ENCODE measurements at places on chromosomes 11 and 22.

GRCh38 chr11:8652140-8652539, 30.3 kb downstream of the TRIM66 start:
- no peak for DNase-seq

GRCh38 chr11:81007046-81007445, 1566.2 kb upstream of the TENM4 start:
- DNase-seq: no peak

GRCh38 chr22:49692499-49693225, 135.0 kb downstream of the BRD1 start:
- DNase-seq: no peak

DNA sequence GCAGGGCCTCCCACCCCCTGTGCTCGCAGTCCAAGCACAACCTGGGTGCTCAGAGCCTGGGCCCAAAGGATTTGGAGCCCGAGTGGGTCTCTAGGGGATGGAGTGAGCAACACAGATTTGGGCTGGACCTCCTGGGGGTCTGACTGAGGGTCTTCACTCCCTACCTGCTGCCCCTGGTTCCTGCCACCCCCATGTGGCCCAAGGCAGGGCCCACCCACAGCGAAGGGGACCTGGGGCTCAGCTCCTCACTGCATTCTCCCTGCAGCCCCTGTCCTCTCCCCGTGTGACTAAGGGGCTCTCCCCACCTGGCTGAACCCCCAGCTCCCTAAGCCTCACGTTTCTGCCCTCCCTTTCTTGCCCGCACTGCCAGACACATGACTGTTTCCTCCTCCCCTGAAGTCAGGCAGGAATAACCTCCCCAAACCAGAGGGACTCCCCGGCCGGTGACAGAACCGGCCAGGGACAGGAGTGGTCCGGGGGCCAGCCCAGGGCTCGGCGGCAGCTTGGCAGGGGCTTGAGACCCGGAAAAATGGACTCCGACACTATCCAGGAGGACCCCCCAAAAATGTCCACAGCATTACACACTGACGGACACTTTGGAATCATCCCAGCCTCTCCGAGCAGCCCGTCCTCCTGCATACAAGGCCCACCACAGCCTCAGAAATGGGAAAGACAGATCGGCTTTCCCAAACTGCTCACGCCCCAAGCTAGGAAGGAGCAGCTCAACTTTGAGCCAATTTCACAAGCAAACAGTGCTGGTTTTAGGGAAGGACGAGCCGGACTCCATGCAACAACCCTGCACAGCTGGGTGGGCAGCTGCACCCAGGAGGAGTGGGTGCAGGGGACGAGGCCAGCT, 57.8 kb downstream of the BRD1 start:
- no peak for DNase-seq

DNA sequence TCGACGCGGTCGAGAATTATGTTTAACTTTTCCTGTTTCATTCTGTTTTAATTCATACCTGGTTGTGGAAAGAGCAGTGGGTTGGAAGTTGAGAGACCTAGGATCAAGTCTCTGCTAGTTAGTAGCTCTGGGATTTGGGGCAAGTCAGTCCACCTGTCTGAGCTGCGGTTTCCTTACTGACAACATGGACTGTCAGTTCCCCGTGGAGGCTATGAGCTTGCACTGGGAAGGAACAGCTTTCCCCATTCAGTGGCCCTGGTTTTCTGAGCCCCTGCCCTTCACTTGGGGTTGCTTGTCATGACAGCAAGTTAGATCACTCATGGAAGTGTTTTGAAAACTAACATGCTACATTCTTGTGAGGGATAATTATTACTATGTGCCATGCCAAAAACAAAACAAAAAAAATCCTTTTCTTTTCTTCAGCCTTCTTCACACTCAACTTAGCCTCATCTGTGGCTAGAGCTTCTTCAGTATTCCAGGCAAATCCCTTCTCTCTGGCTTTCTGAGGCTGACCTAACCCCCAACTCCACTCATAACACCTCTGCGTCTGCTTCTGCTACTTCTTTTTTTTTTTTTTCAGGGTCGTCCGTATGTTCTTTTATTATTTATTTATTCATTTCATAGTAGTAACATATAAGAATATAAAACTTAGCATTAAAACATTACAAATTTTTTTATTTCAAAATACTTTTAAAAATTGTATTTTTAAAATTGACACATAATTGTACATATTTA, 43.0 kb upstream of the ZBED5 start:
- no peak for DNase-seq

DNA sequence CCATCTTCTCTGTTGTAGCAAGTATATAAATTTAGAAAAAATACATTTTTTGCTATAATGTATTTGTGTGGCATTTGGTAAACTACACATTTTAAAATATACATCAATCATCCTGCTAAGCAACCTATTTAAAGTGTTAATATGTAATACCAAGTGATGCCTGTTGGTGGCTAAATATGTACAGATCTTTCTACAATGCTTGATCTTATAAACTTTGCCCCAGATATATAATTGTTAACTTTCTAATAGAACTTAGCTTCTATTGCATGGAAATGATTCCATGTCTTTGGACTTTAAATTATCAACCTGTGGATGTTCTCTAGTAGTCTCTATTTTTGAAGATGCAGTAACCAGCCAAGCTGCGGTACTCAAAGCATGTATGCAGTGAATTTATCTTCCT, 1260.4 kb upstream of the RAG2 start:
- no peak for DNase-seq

- DNase-seq: no peak
Observed at GRCh38 chr11:20008190-20008870, 151.9 kb downstream of the DBX1 start.

DNA sequence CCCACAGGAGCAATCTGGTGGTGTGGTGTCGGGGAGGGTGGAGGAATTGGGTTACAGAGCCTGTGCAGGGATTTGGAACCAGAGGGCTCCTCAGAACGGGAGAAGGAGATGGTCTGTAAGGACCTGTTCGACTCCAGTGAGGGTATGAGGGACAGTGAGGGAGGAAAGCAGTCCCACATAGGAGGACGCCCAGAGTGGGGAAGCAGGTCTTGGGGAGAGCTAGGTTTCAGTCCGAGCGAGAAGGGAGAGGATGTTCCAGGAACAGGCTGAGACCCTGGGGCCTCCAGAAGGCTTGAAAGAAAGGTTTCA, 32.0 kb upstream of the GNAZ start:
- no peak for DNase-seq

DNA sequence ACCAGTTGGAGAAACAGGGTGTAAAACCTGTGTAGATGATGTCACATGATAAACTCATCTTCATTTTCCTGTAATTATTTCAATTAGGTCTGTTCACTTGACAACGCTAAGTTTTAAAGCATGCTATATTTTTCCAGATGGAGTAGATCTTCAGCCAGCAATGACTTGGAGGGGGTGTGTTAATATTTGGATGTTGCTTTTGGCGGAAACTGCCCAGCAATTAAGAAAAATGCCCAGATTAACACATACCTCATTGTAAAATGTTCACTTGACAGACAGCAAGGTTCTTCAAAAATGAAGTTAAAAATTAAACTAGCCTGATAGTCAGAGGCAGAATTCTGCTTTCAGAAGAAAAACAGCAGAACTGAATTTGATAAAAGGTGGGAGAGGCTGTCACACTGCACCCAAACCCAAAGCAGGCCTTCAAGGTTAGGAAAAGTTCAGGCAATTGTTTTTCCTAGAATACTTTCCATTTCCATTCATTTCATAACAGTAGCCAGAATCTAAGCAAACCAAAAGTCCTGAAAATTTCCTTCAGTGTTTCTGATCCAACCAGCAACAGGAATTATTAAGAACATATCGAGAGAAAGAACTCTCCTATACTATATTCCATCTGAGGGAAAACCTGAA, 33.0 kb downstream of the VSIG10L2 start:
- DNase-seq: no peak

DNA sequence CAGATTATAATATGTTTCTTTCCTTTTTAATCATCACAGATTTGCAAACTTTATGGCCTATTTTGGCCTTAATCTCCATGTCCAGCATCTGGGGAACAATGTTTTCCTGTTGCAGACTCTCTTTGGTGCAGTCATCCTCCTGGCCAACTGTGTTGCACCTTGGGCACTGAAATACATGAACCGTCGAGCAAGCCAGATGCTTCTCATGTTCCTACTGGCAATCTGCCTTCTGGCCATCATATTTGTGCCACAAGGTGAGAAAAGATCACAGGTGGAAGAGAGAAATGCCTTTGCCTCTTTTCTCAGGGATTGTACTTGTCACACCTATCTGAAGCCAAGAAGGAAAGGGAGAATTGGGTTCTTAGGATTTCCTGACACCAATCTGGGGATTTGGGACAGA, 36.9 kb downstream of the SLC22A9 start:
- no peak for DNase-seq

GRCh38 chr11:65384301-65384889, 1.9 kb upstream of the SLC25A45 start:
- DNase-seq: peak; percentile 12

GRCh38 chr11:28730889-28731288, 622.7 kb downstream of the METTL15 start:
- DNase-seq: no peak

GRCh38 chr11:7892840-7893254, 38.2 kb downstream of the OR10A6 start:
- DNase-seq: no peak

GRCh38 chr11:128618603-128619002, 31.2 kb upstream of the ETS1 start:
- DNase-seq: no peak

DNA sequence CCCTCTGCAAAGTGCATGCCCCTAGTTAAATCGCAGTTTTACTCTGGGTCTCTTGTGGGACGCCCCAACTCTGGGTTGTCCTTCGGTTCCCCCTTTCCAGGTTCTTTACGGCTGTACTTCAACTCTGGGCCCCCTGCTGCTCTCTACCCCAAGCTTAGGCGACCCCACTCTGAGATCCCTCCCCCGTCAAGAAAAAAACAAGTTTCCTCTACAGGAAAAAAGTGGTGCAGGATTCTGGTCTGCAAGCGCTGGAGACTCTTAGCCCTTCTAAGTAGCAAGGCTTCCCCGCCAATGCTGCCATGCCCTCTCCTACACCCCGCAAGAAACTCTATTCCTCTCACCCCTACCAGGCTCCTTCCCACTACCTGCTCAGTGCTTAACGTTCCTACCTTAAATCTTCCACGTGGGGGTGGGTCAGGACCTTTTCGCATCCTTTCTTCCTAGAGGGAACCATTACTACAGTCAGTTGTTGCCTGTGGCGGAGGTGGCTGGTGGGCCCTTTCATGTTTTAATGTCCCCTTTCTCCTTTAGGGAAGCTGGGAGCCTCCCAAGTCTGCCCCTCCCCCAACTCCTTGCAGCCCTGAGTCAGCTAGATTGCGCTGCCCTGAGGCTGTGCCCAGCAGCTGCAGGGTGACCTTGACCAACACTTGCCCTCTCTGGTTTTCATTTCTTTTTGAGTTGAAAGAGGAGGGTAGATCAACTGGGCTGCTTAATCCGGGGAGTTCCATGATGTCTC, 1.4 kb downstream of the NEFH start:
- no peak for DNase-seq

DNA sequence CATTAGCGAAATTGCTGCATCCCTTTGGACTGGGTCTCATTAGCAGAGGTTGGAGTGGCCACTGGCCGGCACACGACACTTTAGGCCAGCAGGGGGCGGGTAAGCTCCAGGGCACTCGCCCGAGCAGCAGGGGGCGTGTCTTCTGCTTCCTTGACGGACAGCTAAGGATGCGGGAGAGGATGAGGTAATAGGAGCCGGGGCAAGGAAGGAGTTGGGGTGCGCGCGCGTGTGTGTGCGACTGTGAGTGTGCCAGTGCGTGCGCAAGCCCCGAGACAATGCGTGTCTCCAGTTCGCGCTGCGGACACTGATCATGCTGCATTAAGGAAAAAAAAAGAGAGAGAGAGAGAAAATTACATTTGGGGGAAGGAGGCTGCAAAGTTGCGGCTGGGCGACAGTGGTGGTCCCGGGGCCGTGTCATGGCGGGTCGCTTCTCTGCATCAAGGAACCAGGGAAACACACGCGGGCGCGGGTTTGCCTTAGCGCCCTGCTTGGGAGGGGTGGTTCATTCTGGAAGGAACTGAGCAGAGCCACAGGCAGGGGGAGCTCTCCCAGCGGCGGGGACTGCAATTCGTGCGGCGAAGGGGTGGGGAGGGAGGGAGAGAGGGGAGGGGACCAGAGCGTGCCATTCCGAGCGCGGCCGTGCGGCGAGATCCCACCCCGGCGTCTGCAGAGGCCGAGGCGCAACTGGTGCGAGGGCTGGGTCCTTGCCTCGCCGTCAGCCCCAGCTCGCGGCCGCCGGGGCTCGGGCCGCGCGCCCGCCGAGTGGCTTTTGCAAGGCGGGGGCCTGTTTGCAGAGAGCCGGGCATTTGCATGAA, at the start of gene DTX4:
Gene DTX4 (plus strand): TSS at position 625 of the 815 bp plus-strand sequence. CDS start 464 bp downstream, outside the sequence.
- DNase-seq: peak; percentile 91

GRCh38 chr11:2104524-2105440, 34.4 kb downstream of the IGF2 start:
- no peak for DNase-seq

- DNase-seq: no peak
Observed at GRCh38 chr11:101583251-101584128, at the start of gene TRPC6. TRPC6 (minus strand) TSS chr11:101584007; CDS start chr11:101583503, 504 bp downstream.

- no peak for DNase-seq
Observed at GRCh38 chr11:9639099-9639498, 24.8 kb upstream of the SWAP70 start.

DNA sequence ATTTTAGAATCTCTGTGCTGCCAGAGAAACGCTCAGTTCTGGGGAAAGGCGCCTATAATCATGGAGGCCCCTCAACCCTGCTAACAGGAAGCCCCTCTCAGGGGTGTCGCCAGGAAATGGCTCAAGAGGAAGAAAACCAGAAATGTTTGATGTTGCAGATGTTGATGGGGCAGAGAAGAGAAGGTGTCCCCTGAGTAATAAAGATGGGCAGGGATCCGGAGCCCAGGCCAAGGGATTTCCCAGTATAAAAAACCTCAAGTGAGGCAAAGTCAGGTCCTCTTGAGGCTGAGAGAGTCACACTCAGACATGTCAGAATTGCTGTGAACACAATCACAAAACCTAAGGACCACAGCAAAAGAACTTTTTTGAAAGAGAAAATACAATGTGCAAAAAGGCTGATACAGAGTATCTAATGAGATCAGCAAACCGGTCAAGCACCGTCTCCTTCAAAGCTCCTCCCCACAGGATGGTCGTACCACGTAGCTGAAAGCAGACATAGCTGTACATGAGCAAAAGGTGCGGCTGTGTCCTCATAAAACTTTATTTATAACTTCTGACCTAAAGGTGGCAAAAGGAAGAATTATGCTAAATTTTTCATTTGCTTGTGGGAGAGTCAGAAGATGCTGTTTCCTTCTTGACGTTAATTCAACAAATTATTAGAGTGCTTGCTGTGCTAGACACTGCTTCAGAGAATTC, 12.2 kb downstream of the MOV10L1 start:
- no peak for DNase-seq

- peak; percentile 44 for DNase-seq
Observed at GRCh38 chr11:107591378-107592230, 657 bp downstream of the ELMOD1 start.

- DNase-seq: no peak
Observed at GRCh38 chr11:103586756-103587155, 449.7 kb upstream of the DDI1 start.

Data from activated naive CD4-positive, alpha-beta T cell treated with Interleukin-2 at 50 U/mL for 16 hours (primary cell).